ENCODE measurements at places on chromosomes 7 and 10. TPM values are rescaled to one million over a fixed set of nuclear protein-coding genes. Genes with fewer than 3 reads are reported as not detected.
A peak's percentile ranks its signal among the peaks of the same experiment; 100 is the strongest.

- H3K4me1 ChIP-seq: no peaks in the 10 kb centered on the region
- H3K27me3 ChIP-seq: no peaks in the 10 kb centered on the region
- H3K27ac ChIP-seq: no peak overlapping the region
- DNase-seq: no peak
Measured at GRCh38 chr7:136009488-136010079, 32.4 kb upstream of the MTPN start.

DNA sequence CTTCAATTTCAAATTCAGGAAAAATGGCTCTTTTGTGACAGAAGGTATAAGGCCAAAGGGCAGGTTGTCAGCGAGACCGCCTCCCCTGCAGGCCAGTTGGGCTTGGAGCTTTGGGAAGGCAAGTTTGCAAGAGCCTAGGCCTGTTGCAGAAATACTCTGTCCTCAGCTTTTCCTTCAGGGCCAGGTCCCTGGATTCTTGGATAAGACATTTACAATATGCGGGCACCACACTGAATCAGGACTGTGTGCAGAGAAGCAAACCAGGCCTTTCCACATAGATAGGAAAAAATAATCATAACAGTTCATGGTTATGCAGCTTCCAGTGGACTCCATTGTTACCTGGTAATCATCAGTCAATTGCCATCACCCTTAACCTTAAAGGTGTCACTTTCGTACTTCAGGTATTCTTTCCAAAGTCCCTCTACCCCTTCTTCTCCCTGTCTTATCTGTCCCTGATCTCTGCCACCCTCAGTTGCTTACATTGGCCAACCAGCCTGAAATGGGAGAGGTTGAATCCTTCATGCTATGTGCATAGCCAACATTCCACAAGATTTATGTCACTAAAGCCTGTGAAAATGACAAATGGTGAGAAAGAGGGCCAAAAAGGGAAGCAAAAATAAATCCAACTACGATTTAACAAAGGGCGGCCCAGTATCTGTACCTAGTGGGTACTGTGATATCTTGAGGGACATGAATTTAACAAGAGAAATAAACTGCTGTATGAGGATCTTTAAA lies 304.5 kb upstream of the NFE2L3 start:
- H3K27ac ChIP-seq: peak overlapping the region; percentile 30
- H3K27me3 ChIP-seq: peaks cover 11% of the 10 kb centered on the region

GRCh38 chr7:150842716-150843115 lies 9.6 kb upstream of the AOC1 start:
- H3K4me3 ChIP-seq: no peak overlapping the region
- no peak for DNase-seq
- H3K4me1 ChIP-seq: peaks cover 39% of the 10 kb centered on the region
- H3K27ac ChIP-seq: no peak overlapping the region

DNA sequence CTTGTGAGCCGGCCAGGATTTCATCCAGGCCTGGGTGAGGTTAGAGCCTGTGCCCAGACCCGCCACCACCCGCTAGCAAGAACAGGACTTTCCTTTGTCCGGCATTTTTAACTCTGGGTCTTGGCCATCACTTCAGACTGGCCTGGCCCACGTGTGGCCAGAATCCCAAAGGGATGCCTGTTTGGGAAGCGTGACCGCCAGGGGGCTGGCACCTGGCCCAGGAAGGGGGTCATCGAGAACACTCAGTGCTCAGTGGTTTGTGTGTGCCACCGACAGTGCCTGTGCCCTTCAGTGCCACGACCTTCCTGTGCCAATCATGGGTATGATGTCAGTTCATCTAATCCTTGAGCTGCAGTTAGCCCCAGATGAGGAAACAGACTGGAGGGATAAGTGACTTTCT lies 85.0 kb downstream of the ZMIZ1 start:
- DNase-seq: no peak
- H3K36me3 ChIP-seq: peaks cover 35% of the 10 kb centered on the region
- no peak overlapping the region for H3K27ac ChIP-seq

GRCh38 chr10:76453332-76453731 lies 1021.9 kb downstream of the LRMDA start:
- H3K27ac ChIP-seq: no peak overlapping the region
- DNase-seq: no peak
- H3K4me1 ChIP-seq: no peaks in the 10 kb centered on the region
- H3K27me3 ChIP-seq: no peaks in the 10 kb centered on the region
- no peaks in the 10 kb centered on the region for H3K36me3 ChIP-seq
- no peak overlapping the region for H3K4me3 ChIP-seq

DNA sequence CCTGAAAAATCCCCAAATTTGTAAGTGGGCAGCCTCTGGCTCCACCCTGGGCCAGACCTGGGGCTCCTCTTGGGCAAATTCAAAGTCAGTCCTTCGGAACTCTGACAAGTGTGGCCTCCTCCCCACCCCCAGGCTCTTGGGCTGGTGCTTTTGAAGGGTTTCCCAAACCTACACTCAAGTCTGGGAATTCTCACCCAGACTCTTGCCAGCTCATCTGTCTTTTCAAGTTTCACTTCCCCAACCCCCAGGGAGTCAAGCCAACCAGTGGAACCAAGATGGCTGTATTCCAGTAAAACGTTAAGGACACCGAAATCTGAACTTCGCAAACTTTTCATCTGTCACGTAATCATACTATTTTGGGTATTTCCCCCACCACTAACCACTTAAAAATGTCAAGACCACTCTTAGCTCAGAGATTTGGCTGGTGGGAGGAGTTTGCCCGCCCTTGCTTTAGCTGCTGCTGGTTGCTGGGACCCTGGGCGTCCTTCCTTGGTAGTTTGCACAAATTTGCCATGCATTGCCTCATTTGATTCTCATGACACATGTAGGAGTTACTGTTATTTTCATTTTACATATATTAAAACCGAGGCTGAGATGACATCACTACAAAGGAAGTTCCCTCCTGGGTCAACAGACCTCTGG lies 1.7 kb upstream of the MYO1G start:
- H3K36me3 ChIP-seq: peaks cover 51% of the 10 kb centered on the region
- no peak for DNase-seq
- no peak overlapping the region for H3K27ac ChIP-seq

GRCh38 chr10:123135415-123136141 lies at the start of gene HMX3:
TSS of gene HMX3 (plus strand) at chr10:123135970. CDS start at chr10:123136051, 81 bp downstream.
- H3K27ac ChIP-seq: no peak within 1 kb of the TSS
- peaks cover 99% of the 10 kb centered on the region for H3K27me3 ChIP-seq

DNA sequence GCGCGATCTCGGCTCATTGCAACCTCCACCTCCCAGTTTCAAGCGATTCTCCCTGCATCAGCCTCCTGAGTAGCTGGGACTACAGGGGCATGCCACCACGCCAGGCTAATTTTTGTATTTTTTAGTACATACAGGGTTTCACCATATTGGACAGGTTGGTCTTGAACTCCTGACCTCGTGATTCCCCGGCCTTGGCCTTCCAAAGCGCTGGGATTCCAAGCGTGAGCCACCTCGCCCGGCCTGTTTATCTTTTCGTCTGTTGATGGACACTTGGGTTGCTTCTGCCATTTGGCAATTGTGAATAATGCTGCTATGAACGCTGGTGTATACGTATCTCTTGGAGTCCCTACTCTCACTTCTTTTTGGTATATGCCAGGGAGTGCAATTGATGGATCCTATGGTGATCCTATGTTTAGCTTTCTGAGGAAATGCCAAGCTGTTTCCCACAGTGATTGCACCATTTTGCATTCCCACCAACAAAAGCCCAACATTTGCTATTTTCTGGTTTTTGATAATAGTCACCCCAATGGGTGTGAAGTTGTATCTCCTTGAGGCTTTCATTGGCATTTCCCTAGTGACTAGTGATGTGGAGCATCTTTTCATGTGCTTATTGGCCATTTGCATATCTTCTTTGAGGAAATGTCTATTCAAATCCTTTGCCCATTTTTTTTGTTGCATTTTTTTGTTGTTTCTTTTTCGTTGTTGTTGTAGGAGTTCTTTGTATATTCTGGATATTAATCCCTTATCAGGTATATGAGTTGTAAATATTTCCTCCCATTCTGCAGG lies 3.5 kb downstream of the ANTXRL start:
- H3K4me3 ChIP-seq: no peak overlapping the region
- peaks cover 2% of the 10 kb centered on the region for H3K27me3 ChIP-seq
- H3K36me3 ChIP-seq: no peaks in the 10 kb centered on the region
- H3K27ac ChIP-seq: no peak overlapping the region
- no peak for DNase-seq

DNA sequence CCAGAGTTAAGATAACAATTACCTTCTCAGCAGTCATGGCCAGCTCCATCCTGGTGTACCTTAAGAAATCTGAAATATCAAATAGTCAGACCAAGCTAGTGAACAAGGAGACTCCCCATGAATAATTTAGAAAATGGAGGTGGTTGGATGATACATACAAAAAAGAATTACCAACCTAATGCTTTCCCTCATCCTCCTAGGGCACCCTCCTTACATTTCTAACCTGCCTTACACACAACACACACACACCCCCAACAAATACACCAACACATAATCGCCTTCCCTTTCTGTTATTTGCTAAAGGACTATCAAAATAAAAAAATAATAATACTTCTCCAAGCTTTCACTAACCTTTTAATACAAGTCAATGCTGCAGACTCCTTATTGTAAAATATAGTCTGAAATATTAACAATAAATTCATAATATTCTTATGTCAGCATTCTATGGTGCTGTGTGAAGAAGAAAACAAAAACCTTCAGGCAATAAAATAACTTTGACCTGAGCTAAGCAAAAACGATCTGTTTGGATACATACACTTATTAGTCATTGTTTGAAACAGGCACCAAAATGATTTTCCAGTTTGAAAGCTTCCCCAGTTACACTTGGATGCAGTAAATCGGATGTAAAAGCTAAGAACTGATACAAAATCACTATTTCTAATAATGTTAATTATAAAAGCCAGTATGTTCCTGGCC lies 3.4 kb downstream of the TWIST1 start:
- no peaks in the 10 kb centered on the region for H3K36me3 ChIP-seq
- no peak overlapping the region for H3K4me3 ChIP-seq
- H3K27ac ChIP-seq: no peak overlapping the region
- peaks cover 80% of the 10 kb centered on the region for H3K27me3 ChIP-seq
- DNase-seq: no peak
- H3K4me1 ChIP-seq: no peaks in the 10 kb centered on the region

DNA sequence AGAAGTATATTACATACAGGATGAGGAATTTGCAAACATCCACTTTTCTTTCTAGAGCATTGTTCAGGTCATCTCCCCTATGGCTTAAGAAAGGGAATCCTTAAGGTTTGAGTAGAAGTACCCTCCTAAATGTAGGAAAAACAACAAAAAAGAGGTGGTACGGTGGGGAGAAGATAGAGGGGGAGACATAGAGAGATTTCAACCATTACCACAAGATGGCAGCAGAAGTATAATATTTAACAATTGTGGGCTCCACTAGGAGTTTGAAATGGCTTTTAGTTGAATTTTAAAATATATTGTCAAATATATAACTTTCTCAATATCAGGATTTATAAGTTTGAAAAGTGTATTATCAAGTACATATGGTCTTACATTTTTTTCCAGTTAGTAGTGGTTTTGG lies 72.7 kb upstream of the PRKG1 start:
- no peak for DNase-seq
- H3K4me3 ChIP-seq: no peak overlapping the region
- H3K27ac ChIP-seq: no peak overlapping the region
- no peaks in the 10 kb centered on the region for H3K27me3 ChIP-seq
- no peaks in the 10 kb centered on the region for H3K36me3 ChIP-seq

GRCh38 chr7:14576578-14576977 lies 326.0 kb downstream of the DGKB start:
- DNase-seq: no peak
- no peaks in the 10 kb centered on the region for H3K36me3 ChIP-seq
- no peaks in the 10 kb centered on the region for H3K27me3 ChIP-seq
- H3K27ac ChIP-seq: no peak overlapping the region
- H3K4me1 ChIP-seq: no peaks in the 10 kb centered on the region
- H3K4me3 ChIP-seq: no peak overlapping the region

DNA sequence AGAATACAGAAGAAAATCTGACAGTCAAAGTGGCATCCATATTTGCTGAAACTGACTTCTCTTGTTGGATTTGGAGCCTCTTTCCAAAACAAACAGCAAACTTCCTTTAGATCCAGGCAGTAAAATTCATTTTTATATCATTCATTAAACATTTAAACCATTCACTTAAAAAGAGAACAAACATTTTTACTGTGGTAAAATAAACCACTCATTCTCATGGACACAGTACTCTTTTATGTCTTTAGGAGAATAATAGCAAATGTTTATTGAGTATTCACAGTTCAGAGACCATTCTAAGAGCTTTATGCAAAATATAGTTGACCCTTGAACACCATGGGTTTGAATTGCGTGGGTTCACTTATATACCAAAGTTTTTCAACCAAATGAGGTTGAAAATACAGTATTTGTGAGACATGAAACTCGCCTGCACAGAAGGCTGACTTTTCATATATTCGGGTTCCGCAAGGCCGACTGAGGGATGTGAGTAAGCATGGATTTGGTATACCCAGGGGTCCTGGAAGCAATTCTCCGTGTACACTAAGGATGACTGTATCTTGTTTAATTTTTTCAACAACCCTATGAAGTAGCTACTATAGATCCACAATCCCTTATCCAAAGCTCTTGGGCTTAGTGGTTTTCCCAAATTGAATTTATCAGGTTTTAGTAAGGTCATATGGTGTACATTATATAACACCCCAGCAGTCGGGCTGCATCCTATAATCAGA lies 49.1 kb downstream of the ATXN7L1 start:
- H3K27me3 ChIP-seq: no peaks in the 10 kb centered on the region
- no peak overlapping the region for H3K27ac ChIP-seq
- no peak overlapping the region for H3K4me3 ChIP-seq
- DNase-seq: no peak

DNA sequence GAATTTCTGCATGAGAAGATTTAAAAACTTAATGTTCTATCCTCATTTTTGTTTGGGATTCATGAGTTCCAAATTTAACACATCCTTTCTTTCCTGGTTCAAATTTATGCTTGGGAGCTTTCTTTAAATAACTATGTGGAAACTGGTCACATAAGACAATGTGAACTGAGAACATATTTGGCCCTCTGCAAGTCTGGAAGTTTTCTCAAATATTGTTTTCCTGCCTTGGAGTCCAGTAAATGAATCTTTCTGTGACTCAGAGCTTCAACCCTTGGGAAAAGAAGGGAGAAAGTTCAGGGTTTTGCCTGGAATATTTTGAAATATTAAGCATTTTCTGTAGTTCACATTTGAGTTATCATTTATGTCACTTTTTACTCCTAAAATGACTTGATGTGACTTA lies 559.0 kb upstream of the NRP1 start:
- no peak overlapping the region for H3K27ac ChIP-seq
- H3K36me3 ChIP-seq: no peaks in the 10 kb centered on the region
- H3K4me3 ChIP-seq: no peak overlapping the region
- no peaks in the 10 kb centered on the region for H3K4me1 ChIP-seq
- DNase-seq: no peak

Gene RBP3
- polyA plus RNA-seq: 0.06 TPM

Gene IFIT1B
- 0.34 TPM for polyA plus RNA-seq

Gene RBM33
- polyA plus RNA-seq: 42.8 TPM

Gene EPHA1
- 42.5 TPM for polyA plus RNA-seq

Gene TBRG4
- 67.4 TPM for polyA plus RNA-seq

Gene ZNF239
- 8.5 TPM for polyA plus RNA-seq

Gene STRIP2
- 2.0 TPM for polyA plus RNA-seq

Gene SORCS3
- polyA plus RNA-seq: 1.7 TPM

Gene SCIN
- 4.3 TPM for polyA plus RNA-seq

Gene ADAM8
- polyA plus RNA-seq: 5.9 TPM

Measured in large intestine (tissue), 12 donors.